Activated naive CD4-positive, alpha-beta T cell treated with anti-CD3 and anti-CD28 coated beads, Interleukin-2, amount 50 U/mL, for 72 hours (primary cell): ENCODE measurements at places on chromosomes 2 and 18. TPM values are rescaled to one million over a fixed set of nuclear protein-coding genes. Genes with fewer than 3 reads are reported as not detected.

- no peak for DNase-seq
These were observed 5.2 kb downstream of the FN1 start for GRCh38 chr2:215430528-215431187.

DNA sequence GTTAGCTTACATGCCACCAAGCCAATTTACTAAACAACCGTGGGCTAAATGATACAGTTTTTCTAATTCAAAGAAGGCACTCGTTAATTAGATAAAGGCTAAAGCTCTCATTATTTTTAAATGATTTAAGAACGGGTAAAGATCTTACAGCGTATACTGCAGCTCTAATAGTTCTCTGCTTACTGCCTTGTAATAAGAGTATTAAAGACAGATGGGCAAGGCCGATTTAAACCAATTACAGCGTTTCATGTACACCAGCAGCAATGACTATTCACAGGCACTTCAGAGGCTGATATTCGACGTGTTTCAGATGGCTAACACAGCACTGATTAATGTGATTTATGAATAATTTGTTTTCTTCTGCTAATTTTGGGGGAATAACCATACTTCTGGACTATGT, 259.3 kb downstream of the ZNF407 start:
- no peak for DNase-seq

DNA sequence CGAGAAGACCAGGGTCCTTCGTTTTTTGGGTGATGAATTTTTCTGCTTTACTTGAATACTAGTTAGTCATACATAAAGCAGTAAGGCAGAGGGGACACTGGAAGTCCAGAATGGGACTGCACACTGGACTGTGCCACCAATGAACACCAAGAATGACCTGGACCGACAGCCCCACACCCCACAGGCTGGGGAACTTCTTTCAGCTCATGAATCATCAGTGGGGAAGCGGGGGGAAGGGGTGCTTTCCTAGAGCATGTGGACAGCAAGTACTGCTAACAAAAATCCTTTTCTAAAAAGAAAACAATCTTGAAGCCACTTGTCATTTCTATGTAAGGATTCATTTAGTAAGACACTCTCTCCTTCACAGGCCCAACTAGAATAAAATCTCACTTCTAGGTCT, 86.0 kb downstream of the DTNB start:
- DNase-seq: no peak

The CPO gene
- total RNA-seq: not detected

DNA sequence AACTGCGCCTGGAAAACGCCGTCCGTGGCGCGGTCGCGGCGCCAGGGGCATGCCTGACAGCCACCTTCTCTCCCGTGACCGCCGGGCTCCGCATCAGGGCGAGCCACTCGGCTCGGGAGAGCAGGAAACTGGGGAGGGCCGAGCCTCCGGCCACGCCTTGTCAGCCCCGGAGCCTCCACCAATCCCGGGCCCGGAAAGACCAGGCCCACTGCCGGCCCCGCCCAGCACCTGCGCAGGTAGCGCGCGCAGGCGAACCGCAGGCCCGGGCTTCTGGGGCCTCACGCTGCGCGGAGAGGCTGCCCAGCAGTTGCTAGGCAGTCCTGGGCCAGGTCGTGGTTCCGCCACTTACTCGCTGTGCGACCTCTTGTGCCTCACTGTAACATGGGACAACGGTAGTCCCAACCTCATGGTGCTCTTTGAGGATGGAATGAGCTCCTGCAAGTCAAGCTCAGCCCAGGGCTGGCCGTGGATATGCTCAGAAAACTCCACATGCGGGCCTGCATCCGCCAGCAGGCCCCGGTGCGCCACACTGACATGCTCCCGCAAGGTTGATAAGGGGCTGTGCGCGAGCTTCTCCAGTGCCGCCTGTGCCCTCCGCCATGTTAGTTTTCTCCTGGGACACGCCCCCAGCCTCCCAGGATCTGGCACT, 97.1 kb downstream of the INHBB start:
- DNase-seq: peak; percentile 61

The VWA3B gene
- not detected for total RNA-seq

- DNase-seq: no peak
These were observed 126.1 kb downstream of the GALNT1 start for GRCh38 chr18:35707674-35708073.

GRCh38 chr2:23939987-23940717, at the start of gene UBXN2A:
TSS of gene UBXN2A (plus strand) at chr2:23940463. CDS start at chr2:23958315, 17,852 bp downstream.
- peak; percentile 81 for DNase-seq

The DYSF gene
- total RNA-seq: 0.30 TPM

The LYG2 gene
- total RNA-seq: not detected

The TRABD2A gene
- total RNA-seq: 59.9 TPM

DNA sequence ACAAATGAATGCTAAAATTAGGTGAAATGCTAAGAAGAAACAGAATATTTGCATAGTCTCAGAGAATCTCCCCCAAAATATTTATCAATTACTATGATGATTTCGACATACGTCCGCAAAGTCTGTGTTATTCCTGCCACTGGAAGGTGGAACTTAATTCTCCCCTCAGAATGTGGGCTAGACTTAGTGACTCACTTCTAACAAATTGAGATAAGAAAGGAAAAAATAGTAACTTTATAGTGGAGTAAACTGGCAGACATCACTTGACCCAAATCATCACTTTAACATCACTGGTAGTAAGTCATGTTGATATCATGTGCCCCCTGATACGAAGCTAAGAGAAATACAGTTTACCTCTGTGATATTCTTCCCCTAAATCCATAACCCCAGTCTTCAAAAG, 23.5 kb downstream of the HADHB start:
- DNase-seq: no peak

The POTEI gene
- not detected for total RNA-seq

DNA sequence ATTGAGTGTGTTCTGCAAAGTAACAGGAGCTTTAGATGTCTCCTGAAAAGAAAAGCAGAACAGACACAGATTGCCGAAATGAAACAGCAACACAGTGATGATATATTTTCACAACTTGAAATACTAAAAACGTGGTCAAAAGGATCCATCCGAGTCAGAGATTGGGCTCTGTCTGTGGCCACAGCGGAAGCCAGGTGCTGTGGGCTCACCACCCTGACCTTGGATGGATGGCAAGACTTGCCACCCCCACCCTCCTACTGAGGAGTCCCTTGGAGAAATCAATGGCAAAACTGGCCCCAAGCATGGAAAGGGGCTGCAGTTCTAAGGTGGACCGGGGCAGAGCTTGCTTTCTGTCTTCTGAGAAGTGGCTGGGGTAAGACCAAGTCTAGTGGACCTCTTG, 31.4 kb upstream of the ACKR3 start:
- no peak for DNase-seq

DNA sequence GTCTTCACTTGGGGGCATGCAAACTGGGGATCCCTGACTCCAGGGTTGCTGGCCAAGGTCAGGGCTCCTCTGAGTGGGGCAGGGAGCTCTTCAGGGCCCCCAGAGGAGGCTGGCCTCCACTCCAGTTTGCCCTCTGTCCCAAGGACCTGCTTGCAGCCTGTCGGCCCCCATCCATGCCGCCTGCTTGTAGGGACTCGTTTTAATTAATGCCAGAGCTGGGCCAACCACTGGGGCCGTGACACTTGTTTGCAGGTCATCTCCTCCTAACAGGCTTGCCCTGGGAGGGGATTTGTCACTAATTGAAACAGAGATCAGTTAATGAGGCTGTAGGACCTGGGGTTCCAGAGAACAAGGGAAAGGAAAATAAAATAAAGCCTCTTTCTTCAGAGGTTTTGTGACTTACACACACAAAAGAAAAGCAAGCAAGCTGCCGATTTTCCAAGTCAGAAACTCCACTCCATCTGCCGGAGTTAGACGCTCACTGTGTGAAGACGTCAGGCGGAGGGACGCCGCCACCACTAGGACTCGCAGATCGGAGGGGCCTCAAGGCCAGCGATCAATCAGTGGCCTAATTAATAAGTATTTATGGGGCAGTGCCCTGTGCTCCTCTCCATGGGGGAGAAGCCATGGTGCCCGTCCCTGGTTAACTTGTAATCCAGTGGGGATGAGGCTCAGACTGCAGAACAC, 75.9 kb downstream of the SFXN5 start:
- DNase-seq: no peak
